CD4-positive, alpha-beta T cell treated with Interleukin-15 for 4 hours (primary cell): ENCODE measurements at places on chromosomes 2 and 18.

DNA sequence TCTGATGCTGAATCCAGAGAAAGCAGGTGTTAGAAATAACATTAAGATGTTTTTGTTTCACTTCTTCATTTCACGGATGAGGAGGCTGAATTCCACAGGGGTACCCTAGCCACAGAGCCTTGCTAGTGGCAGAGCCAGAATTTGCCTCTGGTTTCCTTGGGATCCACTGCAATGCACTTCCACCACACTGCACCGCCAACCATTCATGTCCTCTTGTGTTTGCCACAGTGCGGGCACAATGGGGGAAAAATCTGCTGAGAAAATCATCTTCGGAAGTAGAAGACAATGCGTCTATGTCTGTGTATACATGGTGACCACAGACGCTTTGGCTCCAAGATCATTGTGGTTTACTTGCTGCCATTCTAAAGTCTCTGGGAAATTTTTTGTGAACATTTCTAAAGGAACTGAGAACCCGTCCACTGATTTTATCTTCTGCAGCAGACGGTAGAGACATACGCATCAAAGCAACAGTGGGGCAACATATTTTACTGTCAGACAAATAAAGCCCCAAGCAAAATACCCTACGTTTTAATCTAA lies 14.9 kb downstream of the ICOS start:
- DNase-seq: peak; percentile 72

DNA sequence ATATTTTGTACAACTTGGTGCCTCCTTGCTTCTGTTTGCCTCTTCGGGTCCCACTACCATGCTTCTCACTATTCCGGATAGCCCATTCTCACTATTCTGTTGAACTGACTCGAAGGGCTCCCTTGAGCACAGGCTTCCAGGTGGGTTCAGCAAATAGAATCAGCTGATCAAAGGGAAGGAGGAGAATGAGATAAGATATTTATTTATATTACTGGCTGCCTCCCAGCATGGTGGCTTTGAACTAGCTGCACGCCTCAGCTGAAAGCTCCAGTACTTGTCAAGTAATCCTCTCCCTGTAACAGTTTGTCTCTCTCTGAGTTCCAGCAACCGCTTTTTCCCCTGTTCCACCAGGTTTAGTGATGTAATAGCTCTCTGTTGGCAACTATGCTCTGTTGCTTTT lies 187.8 kb upstream of the HNRNPA3 start:
- DNase-seq: no peak

DNA sequence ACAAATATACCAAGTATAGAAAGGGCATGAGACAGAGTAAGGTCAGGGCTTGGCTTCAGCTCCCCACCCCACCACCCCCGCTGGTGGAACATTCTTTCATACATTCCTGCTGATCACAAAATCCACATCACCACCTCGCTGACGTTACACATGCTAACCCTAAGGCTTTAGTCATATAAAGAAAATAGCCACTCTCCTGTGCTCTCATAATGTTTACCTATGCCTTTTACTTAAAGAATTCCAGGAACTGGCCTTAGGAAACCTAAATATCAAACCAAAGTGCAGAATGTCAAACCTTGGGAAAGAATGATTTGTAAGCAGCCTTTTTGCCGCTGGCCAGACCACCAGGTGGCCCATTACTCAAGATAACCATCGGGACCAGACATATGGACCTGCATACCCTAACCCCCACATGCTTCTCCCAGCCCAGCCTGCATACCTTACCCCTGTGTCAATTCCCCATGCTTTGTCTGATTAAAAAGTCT lies 136.3 kb upstream of the SLC39A10 start:
- no peak for DNase-seq

- no peak for DNase-seq
Measured at GRCh38 chr2:65658881-65659280, 226.5 kb upstream of the SPRED2 start.

GRCh38 chr2:178110681-178111080 lies 1.6 kb upstream of the RBM45 start:
- DNase-seq: no peak

- no peak for DNase-seq
Measured at GRCh38 chr2:176187200-176187898, 1.1 kb upstream of the HOXD1 start.

DNA sequence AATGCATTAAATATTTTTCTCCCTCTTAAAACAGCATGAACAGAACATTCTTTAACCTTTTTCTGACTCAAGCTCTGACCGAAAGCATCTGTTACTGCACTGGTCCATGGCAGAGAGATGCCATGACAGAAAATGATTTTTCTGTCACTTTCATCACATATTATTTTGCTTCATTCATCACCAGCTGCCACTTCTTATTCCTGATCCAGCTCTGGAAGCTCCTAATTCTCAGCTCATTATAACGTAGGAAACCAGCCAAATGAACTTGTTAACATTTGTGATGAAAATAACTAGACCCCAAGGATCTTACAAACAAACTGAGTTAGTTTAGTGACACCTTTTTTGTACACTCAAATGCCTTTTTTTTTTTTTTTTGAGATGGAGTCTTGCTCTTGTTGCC lies 7.6 kb upstream of the CFLAR start:
- no peak for DNase-seq

- DNase-seq: no peak
Measured at GRCh38 chr2:205717999-205718398, 35.7 kb downstream of the NRP2 start.

- no peak for DNase-seq
Measured at GRCh38 chr2:146226077-146226476, 1618.8 kb upstream of the ACVR2A start.

- DNase-seq: no peak
Measured at GRCh38 chr18:48702346-48703027, 163.7 kb downstream of the CTIF start.

DNA sequence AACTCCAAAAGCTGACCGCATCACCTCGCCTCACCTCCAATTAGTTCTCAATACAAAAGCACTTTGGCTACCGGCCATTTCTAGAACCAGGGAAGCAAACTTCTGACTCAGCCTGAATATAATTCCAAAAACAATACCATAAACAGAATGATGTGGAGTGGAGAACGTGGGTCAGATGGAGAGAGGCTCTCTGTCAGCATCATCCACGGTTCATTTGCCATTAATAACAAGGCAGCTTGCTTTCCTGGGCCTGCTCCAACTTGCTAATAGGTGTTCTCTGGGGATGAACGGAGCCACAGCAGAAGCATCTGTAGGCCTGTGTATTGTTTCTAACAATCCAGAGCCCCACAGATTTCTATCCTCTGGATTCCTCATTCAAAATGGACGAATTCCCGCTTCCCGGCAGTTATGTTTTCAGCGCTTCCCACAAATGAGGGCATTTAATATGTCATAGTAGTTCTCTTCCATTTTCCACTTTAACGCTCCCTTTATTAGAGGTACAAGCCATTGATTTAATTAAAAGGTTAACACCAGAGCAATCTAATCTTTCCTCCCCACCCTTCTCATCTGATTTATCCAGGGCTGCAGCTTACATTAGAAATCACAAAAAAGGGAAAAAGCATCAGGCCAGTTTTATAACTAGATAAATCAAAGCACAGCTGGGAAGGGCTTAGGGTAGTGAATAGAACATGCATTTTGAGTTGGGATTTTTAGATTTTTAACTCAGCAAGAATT lies 23.2 kb upstream of the CNTNAP5 start:
- no peak for DNase-seq

DNA sequence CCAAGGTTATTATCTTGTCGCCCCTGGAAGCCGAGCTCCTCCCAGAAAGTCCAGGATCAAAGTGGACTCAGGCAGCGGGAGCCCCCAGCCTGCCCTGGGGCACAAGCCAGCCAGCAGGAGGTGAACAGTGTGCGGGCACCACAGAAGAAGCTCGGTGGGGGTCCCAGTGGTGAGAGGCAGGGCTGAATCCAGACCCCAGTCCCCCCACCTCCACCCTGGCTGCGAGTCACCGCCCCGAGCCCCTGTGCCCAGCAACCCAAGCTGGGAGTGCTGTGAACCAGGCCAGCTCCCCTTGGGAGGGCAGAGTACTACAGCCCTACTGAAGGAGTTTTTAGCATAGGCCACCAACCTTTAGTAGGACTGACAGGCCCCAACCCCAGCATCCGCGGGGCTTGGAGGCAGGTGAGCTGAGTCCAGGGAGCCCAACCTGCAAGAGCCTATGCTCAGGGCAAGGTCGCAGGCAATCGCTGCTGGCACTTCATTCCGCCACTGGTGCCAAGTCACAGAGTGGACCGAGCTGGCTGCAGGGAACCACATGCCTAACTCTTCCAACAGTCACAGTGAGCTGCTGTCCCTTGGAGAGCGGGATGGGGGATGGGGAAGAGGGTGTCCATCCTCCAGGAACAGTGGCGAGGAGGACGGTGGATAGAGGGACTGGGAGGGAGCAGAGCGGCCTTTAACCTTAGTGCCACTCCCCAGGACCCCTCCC lies 3.0 kb downstream of the PIEZO2 start:
- DNase-seq: no peak

DNA sequence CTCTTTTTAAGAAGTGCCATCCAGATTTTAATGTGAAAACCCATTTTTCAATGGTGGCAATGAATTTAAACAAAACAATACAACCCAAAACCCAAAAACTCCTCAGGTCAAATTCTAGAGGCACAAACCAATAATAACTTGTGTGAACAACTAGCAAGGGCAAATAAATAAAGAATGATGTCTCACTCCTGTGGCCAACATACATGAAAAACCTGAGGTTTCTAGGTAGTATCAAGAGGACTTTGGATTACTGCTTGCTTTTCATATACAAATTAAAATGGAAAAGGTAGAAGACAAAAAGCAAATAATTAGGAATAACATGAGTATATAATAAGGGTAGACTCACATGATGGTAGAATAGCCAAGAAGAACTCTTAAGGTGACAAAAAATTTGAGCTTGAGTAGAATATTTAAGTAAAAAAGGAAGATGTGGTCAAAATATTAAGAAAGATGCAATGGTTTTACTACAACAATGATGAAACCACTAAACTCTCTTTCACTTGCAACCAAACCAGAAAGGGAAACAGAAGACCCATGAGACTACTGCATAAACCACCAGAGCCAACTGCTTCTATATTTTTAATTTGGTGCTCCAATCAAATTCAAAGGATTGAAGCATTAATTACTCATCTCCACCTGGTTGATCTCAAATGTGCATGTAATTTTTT lies 53.5 kb downstream of the DARS1 start:
- DNase-seq: no peak

GRCh38 chr2:232789082-232789481 lies 12.7 kb upstream of the KCNJ13 start:
- DNase-seq: no peak
